ENCODE measurements at places on chromosomes 5 and 9.

DNA sequence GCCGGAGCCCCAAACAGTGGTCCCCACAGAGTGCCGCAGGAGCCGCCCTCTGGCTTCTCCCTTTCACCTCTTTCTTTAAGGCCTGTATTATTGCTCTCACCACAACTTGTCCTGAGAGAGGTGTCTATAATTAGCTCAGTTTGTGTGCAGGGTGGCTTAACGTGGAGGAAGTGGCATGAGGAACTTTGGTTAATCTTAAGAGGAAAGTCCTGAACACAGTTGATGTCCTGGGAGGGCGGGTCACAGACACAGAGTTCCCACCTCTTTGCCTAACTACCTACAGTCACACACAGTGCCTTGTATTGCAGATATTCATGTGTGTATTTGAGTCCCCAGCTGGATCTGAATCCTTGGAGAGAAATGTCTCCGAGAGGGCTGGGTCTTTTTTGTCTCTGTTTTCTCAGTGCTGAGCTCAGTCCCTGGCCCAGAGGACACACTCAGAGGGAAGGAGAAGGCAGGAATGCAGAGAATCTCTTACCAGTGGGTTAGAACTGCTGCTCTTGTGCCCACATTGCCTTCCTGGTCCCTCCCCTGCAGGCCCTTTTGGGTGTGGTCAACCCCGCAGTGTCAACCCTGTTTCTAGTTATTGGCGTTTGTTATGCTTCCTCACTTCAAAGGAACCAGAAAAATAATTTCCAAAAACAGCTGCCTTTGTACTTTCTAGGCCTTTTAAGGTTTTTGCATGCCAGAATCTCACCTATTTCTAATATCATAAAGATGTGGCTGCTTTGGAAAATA is 392.5 kb downstream of the KDM4C start:
- no peak for DNase-seq

DNA sequence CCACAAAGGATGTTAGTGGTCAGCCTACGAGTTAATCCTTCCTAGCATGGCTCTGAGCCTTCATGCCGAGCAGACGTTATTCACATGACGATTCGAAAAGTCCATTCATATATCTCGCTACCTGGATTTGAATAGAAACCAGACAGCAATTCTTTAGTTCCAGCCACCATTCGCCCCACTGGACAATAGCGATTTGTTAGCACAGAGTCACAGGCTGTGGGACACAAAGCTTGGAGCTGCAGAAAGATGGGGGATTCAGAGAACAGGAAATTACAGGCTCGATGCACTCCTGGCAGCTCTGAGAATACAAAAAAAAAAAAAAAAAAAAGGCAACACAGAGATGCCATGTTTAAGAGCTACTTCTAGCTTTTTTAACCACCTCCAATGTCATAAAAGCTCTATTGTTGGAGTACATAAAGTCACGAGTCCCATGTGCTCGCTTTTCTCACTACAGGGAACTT is 110.7 kb downstream of the NR6A1 start:
- DNase-seq = peak; percentile 51

- DNase-seq = no peak
Measured at GRCh38 chr5:439636-440035, 3.3 kb upstream of the EXOC3 start.

- DNase-seq = no peak
Measured at GRCh38 chr5:126506079-126506478, 82.9 kb downstream of the GRAMD2B start.

GRCh38 chr5:127999909-128000308 is 83.7 kb upstream of the SLC12A2 start:
- no peak for DNase-seq

DNA sequence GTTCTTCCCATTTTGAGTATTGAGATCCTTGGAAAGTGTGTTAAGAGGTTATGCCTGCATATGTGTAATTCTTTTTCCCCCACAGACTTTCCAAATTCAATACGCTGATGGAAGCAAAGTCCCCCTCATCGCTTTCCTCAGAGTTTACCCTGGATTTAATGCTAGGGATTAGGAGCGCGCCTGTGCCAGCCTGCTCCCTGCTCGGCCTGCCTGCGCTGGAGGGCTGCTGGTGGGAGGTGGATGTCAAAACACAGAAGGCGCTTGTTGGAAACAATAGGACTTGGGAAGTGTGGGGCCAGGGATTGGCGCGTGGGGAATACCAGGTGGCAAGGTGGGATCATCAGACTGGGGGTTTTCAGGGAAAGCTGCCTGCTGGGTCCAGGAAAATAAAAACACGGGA is 39.8 kb upstream of the PTCH1 start:
- DNase-seq = no peak

All from NCI-H510A treated with DMSO at 0.1 percent for 48 hours (cell line).